GF-D8 (cell line): ENCODE measurements at places on chromosomes 16 and 17.

DNA sequence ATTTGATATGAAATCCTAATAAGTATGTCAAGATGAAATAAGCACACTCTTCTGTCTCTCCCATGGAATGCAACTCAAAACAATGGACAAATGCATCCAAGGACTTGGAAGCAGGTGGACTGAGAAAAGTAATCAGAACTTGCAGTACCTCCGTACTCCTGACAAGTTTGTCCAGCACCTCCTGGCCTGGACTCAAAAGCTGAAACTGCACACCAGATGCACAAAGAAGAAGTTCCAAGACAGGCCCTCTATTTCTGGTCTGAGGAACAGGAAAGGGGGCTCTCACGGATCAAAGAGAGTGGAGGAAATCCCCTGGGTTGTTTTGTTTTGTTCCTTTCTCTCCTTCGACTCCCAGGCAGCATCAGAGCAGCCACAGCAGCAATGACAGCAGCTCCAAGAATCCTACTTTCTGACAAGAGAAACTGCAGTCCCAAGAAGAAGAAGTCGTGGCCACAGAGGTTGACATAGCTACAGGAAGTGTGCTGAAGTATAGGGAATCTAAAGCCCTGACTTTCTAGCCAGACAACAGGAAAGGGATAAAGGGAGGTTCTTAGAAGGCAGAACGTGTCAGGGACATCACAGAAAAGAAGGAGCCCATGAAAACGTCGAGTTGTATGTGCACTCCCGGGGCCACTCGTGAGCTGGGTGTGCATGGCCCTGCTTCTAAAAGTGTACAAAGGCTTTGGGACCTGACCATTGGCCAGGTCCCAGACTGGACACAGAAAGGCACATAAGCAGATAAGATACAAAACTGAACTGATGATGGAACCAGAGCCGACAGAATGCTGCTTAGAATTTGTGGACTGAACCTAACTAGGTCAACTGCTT is 29.3 kb downstream of the AKAP10 start:
- DNase-seq = no peak

GRCh38 chr17:15441315-15441714 is 26.1 kb downstream of the CDRT4 start:
- no peak for DNase-seq

GRCh38 chr17:39099663-39100286 is 51.7 kb downstream of the PLXDC1 start:
- DNase-seq = no peak

DNA sequence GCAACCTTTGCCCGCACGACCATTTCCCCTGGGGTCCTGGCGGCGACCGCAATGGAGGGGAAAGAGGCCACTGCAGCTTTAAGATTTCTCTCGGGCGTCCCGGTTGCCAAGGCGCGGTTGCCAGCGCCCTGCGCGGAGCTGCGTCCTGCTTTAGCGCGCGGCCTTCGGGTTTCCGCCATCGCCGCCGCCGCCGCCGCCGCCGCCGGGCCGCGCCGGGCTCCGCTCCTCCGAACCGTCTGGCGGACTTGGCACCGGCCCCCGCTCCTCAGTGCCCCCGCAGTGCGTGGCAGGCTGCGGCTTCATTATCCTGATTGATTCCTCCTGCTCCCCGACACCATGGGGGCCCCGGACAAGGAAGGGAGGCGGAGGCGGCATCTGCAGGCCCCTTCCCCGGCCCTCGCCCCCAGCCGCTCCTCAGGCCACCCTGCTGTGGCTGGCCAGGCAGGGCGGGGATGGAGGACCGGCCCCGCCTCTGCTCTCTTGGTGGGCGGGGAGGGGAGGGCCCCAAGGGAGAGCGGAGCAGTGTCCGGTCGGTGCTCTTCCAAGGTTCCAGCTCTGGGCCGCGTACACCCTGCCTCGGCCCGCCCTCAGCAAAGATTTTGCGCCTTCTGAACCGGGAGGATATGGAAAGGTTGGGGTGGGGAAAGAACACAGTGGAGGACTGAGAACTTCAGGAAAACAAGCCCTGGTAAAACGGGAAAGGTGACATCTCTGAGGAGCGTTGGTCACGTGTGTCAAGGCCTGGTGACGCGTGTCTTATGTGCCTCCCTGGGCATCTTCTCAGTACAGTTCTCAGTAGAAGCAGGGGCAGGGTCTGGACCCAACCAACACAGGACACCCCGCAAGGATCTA is 34.0 kb downstream of the NEUROD2 start:
- no peak for DNase-seq

GRCh38 chr17:44400226-44400847 is 10.9 kb upstream of the ITGA2B start:
- DNase-seq = no peak

DNA sequence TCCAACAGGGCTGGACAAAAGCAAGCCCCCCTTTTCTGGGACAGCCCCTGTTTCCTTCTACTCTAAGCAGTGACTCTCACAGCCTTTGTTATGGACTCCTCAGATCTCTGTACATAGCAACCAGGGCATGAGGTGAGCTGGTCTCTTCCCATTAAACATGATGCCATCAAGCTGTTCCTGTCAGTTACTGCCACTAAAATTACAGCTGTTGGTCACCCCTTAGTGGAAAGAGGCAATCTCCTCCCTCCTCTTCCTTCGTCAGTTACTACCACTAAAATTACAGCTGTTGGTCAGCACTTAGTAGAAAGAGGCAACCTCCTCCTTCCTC is 95.2 kb upstream of the SMIM36 start:
- no peak for DNase-seq

GRCh38 chr17:4003131-4003500 is 38.9 kb upstream of the ATP2A3 start:
- DNase-seq = no peak

DNA sequence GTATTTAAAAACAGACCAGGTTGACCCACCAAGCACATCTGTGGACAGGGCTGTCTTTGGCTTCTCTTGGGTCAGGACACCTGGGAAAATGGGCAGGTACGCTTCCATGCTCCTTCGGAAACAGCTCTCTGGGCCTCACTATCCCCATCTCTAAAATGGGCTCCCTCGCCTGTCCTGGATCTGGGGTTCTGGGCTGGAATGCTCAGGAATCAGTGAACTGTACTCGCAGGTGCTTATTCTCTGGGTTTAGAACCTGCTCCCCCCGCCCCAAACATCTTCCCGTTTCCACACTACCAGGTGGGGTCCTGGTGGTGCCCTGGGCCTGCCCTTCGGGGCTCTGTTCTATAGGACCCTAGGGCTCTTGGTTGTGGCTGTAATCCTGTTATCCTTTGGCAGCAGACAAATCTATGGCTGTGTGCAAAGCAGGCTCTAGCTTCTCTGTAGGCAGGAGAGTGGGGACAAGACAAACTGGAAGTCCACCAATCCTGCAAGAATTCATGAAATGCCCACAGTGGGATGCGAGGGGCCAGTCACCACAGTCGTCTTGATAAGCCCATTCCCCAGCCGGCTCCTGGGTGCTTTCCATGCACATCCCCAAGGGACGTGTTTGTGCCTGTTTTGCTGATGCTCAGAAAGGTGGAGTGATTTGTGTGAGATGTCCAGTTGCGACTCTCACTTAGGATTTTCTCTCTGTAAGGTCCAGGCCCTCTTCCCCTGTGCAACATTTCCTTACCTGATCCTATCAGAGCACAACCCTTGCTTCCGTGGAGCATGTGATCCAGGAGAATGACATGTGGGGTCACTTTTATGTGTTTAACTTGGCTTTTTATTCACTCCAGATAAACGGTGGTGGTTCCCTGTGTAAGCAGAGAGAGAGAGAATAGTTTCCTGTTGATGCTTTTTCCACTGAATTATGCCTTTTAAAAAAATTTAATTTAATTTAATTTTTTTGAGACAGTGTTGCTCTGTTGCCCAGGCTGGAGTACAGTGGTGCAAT is 37.2 kb downstream of the HAPSTR1 start:
- DNase-seq = no peak

DNA sequence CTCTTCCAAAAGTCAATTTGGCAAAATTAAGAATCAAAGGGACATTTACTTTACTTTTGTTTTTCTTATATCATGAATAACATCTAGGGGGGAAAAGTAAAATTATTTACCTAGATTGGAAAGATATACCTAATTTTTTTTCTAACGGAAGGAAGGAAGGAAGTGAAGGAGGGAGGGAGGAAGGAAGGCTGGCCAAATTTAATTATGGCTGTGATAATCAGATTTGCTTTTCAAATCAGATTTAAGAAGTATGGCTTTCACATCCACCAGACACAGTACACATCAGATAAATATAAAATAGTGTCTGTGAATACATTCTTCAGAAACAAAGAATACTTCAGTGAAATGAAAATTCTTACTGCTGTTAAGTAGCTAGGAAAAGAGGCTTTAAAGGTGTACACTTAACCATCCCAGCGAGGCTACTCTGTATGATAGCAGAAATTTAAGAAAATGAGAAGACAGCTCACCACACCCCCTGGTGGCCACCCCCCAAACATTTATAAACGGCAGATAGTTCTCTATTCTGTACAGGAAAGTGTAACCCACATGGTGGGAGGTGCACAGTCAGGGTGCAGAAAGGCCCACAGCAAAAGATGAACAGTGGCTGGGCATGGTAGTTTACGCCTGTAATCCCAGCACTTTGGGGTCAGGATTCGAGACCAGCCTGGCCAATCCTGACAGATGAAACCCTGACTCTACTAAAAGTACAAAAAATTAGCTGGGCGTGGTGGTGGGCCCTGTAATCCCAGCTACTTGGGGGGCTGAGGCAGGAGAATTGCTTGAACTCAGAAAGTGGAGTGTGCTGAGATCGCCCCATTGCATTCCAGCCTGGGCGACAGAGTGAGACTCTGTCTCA is 150.8 kb downstream of the SSH2 start:
- peak; percentile 3 for DNase-seq

DNA sequence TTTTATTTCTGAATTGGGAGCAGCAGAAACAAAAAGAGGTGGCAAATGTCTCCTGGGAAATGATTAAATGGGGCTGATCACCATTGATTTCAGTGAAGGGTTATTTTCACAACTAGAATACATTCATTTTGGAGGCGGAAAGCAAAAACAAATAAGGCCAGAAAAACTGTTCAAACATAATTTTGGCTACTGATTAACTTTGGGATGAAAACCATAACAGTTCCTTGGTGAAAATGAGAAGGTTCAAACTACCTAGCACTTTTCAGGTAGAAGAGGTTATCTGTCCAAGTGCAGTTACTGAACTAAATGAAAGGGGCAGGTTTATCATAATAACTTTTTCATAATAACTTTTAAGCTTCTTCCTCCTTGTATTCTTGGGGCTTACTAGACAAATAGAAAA is 718.5 kb downstream of the CDH11 start:
- no peak for DNase-seq

DNA sequence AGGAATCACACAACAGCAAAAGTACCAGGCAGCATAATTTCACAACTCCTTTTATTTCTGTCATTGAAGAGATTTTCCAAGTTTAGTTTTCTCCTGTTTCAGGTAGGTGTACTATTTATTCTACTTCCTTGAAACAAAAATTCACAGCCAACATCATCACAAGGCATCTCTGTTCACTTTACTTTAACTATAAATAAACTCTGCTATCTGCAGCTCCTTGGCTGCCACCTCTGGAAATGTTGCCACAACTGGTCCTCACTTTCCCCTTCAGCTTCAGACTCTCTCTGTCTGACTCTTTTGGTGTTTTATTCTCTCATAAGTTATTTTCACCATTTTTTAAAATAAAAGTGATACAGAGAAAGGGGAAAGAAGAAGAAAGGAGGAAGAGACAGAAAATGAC is 27.9 kb upstream of the KIF2B start:
- DNase-seq = no peak

DNA sequence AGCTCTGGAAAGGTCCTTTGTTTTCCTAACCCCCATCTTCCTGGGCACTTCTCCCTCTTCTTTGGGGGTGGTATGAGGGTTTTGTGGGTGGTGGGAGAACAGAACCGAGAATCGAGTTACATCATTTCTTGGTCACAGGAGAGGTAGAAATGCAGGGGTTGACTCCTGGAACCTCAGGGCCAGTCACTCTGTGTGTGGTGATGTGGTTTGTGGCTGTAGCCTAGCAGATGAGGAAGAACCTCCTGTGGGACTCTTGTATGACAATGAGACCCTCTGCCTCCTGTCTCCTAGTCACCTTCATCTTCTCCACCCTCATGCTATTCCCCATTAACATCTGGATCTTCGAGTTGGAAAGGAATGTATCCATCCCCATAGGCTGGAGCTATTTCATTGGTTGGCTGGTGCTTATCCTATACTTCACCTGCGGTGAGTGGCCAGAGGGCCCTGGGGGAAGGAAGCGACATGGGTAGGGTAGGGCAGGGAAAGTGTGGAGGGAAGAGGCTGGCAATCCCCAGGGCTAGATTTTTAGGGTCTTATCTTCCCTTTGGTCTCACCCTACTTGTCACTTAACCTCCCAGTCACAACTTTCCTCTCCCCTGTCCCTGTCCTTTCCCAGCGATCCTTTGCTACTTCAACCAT is 5.5 kb downstream of the ODF4 start:
- DNase-seq = no peak

- no peak for DNase-seq
These were observed 1153.4 kb downstream of the CDH8 start for GRCh38 chr16:60882816-60883215.

GRCh38 chr16:17334096-17334495 is 136.7 kb downstream of the XYLT1 start:
- DNase-seq = no peak

DNA sequence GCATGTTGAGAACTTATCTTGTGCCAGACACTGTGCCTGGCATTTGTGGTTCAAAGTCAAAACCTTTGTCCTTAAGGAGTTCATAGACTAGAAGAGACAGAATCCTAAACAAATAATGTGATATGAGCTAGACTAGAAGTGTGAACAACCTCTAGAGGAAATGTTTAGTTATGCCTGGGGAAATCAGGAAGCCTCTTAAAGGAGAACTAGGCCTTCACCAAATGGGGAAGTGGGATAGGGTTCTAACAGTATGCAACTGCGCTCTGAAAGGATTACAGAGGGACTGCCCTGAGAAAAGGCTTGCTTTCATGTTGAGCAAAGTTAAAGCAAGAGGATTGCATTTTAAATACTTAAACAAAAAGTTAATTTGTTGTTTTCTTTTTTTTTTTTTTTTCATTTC is 4.9 kb downstream of the RUNDC1 start:
- peak; percentile 89 for DNase-seq
